ENCODE measurements at places on chromosomes 6 and 20. TPM values are rescaled to one million over a fixed set of nuclear protein-coding genes. Genes with fewer than 3 reads are reported as not detected.

DNA sequence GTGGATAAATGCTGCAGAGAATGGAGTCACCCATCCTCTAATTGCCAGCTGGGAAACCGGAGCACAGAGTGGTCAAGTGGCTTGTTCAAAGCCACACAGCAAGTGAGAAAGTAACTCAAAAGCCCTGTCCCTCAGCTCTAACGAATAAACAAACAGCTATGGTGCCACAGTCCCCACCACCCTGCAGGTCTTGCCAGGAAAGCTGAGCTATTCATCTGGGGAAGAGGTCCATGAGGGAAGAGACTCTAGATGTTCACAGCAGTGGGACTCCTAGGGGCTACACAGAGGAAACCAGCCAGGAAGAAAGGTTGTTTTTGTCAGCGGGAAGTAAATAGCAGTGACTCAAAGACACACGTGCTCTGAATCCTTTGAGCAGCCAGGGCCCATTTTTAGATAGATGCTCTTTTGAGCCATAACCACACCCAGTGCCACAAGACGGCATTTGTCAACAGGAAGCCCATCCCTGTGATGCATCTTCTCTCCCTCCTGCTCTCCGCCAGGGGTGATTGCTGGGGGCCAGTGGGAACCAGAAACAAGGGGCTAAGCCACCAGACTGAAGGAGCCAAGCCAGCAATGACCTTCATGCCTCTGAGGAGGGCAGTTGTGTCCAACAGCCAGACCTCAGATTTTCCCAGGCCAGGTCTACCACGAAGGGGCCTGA is 32.4 kb upstream of the TCP11 start:
- H3K4me3 ChIP-seq, result no peak overlapping the region
- no peaks in the 10 kb centered on the region for H3K27me3 ChIP-seq
- H3K27ac ChIP-seq, result no peak overlapping the region

- peaks cover 37% of the 10 kb centered on the region for H3K4me1 ChIP-seq
- H3K27me3 ChIP-seq, result no peaks in the 10 kb centered on the region
Measured at GRCh38 chr6:144395826-144396225, 110.7 kb downstream of the UTRN start.

GRCh38 chr6:124995645-124996325 is 33.5 kb downstream of the RNF217 start:
- DNase-seq, result no peak
- no peaks in the 10 kb centered on the region for H3K27me3 ChIP-seq
- no peak overlapping the region for H3K27ac ChIP-seq
- no peak overlapping the region for H3K4me3 ChIP-seq
- H3K4me1 ChIP-seq, result peaks cover 9% of the 10 kb centered on the region

C6orf141 gene
- 0.41 TPM for total RNA-seq

GRCh38 chr6:105489216-105489530 is 86.3 kb upstream of the PREP start:
- H3K4me3 ChIP-seq, result peak overlapping the region; percentile 35
- H3K27me3 ChIP-seq, result no peaks in the 10 kb centered on the region
- DNase-seq, result no peak
- peaks cover 57% of the 10 kb centered on the region for H3K4me1 ChIP-seq

TSBP1 gene
- total RNA-seq, result not detected

DNA sequence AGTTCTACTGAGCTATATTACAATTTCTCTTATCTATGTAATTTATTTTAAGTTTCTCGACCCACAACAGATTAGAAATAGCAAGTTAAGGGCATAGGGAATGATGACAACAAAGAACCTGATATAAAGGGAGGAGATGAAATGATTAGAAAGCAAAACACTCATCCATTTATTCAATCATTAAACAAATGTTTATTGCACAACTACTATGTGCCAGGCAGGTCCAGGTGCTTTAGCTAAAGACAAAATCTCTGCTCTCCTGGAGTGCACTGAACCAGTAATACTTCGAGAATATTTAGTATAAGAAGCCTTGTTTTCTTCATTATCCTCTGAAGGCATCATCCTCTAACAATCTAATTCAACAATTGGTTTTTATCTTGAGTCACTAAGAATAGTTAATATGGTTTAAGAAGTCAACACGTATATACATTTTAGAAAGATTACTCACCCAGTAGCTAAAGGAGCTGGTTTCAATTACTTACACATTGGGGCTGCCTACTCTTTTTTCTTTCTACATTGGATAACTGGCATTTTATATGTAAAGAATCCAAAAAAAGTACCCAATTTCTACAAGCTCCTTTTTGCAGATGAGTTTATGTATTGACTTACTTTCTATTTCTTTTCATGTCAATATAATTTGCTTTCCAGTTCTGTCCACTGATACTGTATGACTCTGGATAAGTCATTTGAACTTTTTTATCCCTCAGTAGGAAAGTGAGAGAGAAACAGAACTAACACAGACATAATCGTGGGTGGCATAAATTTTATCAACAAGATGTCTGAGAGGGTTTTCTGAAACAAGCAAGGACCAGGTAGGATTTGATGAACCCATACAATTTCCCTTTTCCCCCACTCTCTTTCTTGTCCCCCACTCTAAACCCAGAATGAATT is 312.6 kb downstream of the CLIC5 start:
- H3K27ac ChIP-seq, result no peak overlapping the region
- no peak overlapping the region for H3K4me3 ChIP-seq
- H3K4me1 ChIP-seq, result no peaks in the 10 kb centered on the region

GRCh38 chr20:40293740-40294139 is 395.3 kb downstream of the MAFB start:
- peaks cover 23% of the 10 kb centered on the region for H3K4me1 ChIP-seq
- peak overlapping the region; percentile 57 for H3K27ac ChIP-seq
- no peaks in the 10 kb centered on the region for H3K36me3 ChIP-seq
- H3K4me3 ChIP-seq, result no peak overlapping the region

DNA sequence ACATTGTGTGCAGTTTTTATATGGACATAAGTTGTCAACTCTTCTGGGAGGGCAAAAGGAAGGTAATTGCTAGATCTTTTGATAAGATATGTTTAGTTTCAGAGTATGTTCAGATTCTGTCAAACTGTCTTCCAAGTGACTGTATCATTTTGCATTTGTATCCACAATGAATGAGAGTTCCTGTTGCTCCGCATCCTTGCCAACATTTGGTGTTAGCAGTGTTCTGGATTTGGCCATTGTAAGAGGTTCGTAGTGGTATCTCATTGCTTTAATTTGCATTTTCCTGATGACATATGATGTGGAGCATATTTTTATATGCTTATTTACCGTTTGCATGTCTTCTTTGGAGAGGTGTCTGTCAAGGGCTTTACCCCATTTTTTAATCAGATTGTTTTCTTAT is 150.2 kb downstream of the CDKAL1 start:
- H3K4me1 ChIP-seq, result peaks cover 18% of the 10 kb centered on the region
- no peak overlapping the region for H3K27ac ChIP-seq
- no peaks in the 10 kb centered on the region for H3K36me3 ChIP-seq
- DNase-seq, result no peak
- H3K4me3 ChIP-seq, result no peak overlapping the region

AP5S1 gene
- 11.3 TPM for total RNA-seq

ZBP1 gene
- total RNA-seq, result not detected

DNA sequence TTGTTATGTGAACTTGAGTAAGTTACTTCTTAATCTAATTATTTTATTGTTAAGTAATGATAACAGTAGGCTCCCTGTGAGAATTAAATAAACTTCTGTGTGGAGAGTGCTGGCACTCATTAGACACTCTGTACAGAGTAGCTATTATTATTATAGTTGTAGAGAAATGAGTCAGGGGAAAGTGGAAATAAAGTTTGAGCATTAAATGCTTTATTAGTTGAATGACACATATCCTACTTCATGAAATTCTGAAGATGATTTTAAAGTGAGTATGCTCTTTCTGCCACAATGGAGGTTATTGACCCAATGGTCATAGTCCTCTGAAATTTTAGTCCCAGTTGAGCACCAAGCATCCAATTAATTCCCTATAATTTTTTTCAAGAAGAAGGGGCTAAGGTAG is 5.9 kb downstream of the ECI2 start:
- H3K4me1 ChIP-seq, result peaks cover 23% of the 10 kb centered on the region
- DNase-seq, result no peak
- H3K36me3 ChIP-seq, result peaks cover 84% of the 10 kb centered on the region
- no peak overlapping the region for H3K4me3 ChIP-seq

PCK1 gene
- 0.25 TPM for total RNA-seq

GRCh38 chr6:84685983-84686584 is 78.3 kb downstream of the TBX18 start:
- H3K36me3 ChIP-seq, result no peaks in the 10 kb centered on the region
- H3K4me3 ChIP-seq, result no peak overlapping the region
- no peaks in the 10 kb centered on the region for H3K27me3 ChIP-seq
- no peak overlapping the region for H3K27ac ChIP-seq
- no peaks in the 10 kb centered on the region for H3K4me1 ChIP-seq

DOK5 gene
- 14.3 TPM for total RNA-seq

ADGRF5 gene
- total RNA-seq, result 42.1 TPM

DNA sequence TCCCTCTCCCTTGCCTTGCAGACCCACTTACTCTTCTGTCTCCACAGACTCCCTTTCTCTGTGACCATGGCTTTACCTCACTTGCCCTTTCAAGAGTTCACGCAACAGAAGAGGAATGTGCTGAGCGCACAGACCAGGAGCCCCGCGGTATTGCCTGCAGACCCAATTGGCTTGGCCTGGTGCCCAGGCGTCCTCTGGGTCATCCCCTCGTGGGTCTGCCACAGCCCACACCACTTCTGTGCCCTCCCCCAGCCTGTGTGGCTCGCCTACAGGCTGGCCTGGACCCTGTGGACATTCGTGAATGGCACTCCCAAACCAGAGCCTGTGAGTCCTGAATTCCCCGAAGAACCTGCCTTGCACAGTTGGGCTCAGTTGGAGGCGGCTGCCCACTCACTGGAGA is 15.3 kb upstream of the NINL start:
- no peak overlapping the region for H3K4me3 ChIP-seq
- no peaks in the 10 kb centered on the region for H3K4me1 ChIP-seq
- H3K27ac ChIP-seq, result no peak overlapping the region
- H3K36me3 ChIP-seq, result no peaks in the 10 kb centered on the region
- H3K27me3 ChIP-seq, result no peaks in the 10 kb centered on the region
- DNase-seq, result no peak

DNA sequence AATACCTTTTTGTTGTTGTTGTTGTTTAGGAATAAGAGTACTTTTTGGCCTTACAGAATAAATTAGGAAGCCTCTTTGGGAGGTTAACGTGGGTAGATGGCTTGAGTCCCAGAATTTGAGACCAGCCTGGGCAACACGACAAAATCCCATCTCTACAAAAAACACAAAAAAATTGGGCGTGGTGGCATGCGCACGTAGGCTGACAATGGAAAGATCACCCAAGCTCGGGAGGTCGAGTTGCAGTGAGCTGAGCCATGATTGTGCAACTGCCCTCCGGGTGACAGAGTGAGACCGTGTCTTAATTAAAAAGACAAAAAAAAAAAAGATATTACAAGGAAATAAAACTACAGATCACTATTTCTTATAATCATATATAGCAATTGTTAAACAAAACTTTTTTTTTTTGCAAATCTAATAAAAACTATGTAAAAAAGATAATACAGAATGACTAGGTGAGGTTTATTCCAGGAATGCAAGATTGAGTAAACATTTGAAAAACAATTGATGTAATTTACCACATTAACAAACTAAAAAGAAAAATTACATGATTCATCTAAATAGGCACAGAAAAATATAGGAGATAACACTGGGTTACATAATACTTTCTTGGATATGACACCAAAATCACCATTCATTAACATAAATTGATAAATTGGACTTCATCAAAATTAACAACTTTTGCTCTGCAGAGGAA is 43.6 kb upstream of the ASCC3 start:
- H3K27ac ChIP-seq, result no peak overlapping the region
- H3K4me1 ChIP-seq, result no peaks in the 10 kb centered on the region
- H3K36me3 ChIP-seq, result no peaks in the 10 kb centered on the region
- no peaks in the 10 kb centered on the region for H3K27me3 ChIP-seq
- no peak for DNase-seq
- H3K4me3 ChIP-seq, result no peak overlapping the region

PACRG gene
- 10.5 TPM for total RNA-seq

GRCh38 chr6:37021356-37022129 is 16.1 kb downstream of the FGD2 start:
- H3K4me1 ChIP-seq, result peaks cover 19% of the 10 kb centered on the region
- no peaks in the 10 kb centered on the region for H3K36me3 ChIP-seq
- no peak overlapping the region for H3K27ac ChIP-seq
- H3K27me3 ChIP-seq, result no peaks in the 10 kb centered on the region

- H3K4me1 ChIP-seq, result peaks cover 11% of the 10 kb centered on the region
- H3K4me3 ChIP-seq, result no peak overlapping the region
- no peaks in the 10 kb centered on the region for H3K36me3 ChIP-seq
- DNase-seq, result no peak
Measured at GRCh38 chr6:5697508-5697907, 309.2 kb downstream of the NRN1 start.

DNA sequence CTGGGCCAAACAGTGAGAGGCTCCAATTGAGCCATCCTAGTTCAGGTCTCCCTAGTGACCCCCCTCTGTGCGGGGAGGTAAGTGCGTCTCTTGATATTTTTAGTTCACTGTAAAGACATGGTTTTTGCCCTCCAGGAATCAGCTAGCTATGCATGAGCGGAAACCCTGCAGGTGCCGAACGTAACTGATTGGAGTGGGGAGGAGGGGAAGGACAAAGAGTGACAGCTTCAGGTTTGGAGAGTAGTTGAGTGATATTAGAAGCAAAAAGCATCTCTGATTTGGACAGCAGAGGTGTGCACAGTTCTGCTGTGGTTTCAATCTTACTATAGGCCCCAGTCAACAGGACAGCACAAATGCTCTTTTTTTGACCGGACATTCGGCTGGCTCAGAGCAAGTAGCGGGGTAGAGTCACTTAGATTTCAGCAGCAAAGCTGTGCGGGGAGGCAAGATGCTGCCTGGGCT is 31.8 kb downstream of the TBC1D7 start:
- DNase-seq, result no peak
- H3K27me3 ChIP-seq, result no peaks in the 10 kb centered on the region
- H3K36me3 ChIP-seq, result peaks cover 75% of the 10 kb centered on the region
- H3K4me1 ChIP-seq, result peaks cover 17% of the 10 kb centered on the region

DNA sequence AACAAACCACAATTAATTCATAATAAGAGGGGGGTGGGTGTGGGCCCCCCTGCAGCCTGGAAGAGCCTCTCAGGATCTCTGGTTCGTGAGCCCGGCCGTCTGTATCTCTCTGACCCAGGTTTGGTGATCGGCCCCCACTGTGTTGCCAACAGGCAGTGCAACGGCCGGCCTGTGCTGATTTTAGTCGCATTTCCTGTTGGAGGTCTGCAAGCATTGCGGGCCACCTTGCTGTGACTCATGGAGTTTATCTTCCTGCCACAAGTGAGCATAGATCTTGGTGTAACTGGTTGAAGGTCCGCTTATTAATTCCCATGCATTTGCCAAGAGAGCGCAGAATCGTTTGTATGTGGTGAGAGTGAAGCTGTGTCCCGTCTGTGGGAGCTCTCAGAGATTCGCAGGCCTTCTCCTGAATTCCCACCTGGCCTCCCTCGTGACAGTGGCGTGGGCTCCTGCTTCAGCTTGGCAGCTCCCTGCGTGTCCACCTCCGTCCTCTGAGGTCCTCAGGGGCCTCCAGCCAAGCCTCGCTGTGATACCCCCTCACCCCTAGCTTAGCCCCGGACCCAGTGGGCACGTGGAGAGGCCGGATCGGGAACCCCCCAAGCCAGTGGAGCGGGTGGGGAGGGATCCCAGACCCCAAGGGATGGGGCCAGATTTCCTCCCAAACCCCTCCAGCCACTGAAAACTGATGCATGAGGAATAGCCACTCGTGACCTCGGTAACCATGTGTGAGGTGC is 269.8 kb downstream of the CDH4 start:
- H3K27me3 ChIP-seq, result peaks cover 73% of the 10 kb centered on the region
- no peak overlapping the region for H3K4me3 ChIP-seq
- H3K27ac ChIP-seq, result no peak overlapping the region
- H3K36me3 ChIP-seq, result no peaks in the 10 kb centered on the region
- no peak for DNase-seq
- H3K4me1 ChIP-seq, result peaks cover 5% of the 10 kb centered on the region

All from left ventricle myocardium inferior (tissue), 1 donor.